Effector memory CD4-positive, alpha-beta T cell (primary cell): ENCODE measurements at places on chromosomes 4 and X.

GRCh38 chr4:11116940-11117339 is 311.8 kb downstream of the HS3ST1 start:
- no peak for DNase-seq

DNA sequence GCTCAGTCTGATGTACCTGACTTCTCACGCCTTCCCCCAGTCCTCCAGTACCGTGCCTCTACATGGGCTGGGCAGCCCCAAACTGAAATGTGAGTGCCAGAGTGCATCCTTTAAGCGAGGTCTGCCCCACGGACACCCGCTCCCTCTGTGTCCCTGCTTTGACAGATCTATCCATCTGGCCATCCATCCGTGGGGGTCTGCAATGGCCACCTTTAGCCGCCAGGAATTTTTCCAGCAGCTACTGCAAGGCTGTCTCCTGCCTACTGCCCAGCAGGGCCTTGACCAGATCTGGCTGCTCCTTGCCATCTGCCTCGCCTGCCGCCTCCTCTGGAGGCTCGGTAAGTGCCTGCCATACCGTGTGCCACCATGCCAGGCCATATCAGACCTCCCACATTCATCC is 827 bp downstream of the PORCN start:
- no peak for DNase-seq

GRCh38 chrX:74370487-74370886 is 50.8 kb upstream of the SLC16A2 start:
- no peak for DNase-seq

- DNase-seq = no peak
Observed at GRCh38 chr4:187903700-187904099, 91.9 kb upstream of the ZFP42 start.

DNA sequence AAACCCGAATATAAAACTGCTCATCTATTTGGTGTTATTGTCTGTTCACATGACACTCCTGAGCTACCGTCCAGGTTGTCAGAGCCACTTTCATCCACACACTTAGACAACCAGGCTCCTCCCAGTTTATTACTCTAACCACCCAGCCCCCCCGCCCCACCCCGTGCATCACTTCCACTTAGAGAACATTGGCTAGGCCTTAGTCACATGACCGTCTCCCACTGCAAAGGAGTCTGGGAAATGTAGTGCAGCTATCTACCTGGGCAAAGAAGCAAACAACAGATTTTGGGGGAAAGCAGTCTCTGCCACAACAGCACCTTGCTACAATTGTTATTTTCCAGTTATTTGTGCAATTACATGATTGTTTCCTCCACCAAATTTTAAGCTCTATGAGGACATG is 57.6 kb upstream of the RBPJ start:
- no peak for DNase-seq

DNA sequence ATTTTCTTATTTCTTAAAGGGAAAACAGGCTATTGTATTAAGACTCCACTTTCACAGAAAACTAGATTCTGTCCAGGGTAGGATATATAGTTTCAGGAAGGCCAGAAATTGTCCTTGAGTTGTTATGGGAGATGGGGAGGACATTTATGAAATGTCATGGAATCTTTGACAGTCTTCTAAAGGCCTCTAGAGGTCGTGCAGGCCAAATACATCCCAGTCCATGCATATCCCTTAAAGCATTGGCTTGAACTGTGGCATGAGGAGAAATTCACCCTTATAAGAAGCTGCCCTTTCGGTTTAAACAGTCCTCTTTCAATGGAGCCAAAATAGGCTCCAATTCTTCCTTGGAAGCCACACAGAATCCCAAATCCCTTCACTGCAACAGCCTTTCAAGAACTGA is 183.6 kb upstream of the NOCT start:
- no peak for DNase-seq

DNA sequence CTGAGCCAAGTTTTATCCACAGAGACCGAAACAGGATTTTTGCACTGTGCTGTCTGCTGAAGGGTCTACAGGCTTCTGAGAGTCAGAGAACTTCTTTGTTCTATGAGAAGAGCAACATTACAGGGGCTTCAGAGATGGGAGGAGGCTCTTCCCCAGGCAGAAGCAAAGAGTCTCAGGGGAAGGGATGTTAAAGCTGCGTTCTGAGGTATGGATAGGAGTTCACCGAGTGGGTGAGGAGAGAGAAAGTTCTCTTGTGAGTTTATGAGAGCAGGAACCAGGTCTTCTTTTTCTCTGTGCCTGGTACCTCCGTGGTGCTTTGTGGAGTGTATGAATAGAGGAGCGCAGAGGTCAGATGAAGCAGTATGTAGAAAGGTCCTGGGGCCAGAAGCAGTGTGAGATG is 155.1 kb downstream of the PDGFRA start:
- no peak for DNase-seq

DNA sequence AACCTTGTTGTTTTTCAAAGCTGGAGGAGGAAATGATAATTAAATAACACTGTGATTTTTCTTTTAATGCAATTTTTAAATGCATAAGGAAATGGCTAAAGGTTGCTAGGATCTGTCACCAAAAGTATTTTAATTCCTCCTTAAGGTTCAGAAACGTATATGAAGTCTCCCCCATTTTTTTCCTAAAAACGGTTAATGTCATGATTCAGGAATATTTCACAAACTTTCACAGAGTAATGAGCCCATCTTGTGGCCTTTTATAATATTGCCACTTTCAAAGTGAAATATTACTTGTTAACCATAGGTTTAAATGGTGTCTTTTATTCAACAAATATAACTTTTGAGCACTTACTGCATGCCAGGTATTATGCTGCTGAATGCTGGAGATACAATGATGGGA is 99.5 kb upstream of the USP38 start:
- no peak for DNase-seq

DNA sequence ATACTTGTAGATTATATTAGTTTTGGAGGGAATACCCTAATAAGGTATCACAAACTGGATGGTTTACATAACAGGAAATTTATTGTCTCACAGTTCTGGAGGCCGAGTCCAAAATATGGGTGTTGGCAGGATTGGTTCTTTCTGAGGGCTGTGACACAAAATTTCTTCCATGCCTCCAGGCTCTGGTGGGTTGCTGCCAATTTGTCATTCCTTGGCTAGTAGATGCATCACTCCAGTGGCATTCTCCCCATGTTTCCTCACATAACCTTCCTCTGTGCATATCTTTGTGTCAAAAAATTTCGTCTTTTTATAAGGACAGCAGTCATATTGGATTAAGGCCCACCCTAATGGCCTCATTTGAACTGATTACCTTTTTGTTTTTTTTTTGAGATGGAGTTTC is 49.3 kb downstream of the APELA start:
- DNase-seq = no peak
